Hindlimb muscle (tissue), 1 donor: ENCODE measurements at places on chromosomes 13 and 19.

- DNase-seq: no peak
Measured at GRCh38 chr19:48813123-48813913, 2.5 kb upstream of the BCAT2 start.

DNA sequence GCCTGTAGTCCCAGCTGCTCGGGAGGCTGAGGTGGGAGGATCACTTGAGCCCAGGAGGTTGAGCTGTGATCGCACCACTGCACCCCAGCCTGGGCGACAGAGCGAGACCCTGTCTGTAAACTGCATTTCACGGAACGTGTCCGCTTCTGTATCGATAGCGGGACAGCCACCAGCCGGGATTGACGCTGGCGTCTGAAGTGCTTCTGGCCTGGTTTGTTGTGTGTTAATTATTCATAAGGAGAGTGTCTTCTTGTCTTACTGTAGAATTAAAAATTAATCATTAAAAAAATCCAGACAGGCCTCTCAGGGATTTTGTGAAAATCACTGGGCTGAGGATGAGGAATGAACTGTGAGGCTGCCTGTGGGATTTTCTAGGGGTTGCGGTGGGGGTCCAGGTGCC, 16.2 kb upstream of the MISP start:
- DNase-seq: no peak

- no peak for DNase-seq
Measured at GRCh38 chr19:18975011-18975410, 34.0 kb upstream of the HOMER3 start.

DNA sequence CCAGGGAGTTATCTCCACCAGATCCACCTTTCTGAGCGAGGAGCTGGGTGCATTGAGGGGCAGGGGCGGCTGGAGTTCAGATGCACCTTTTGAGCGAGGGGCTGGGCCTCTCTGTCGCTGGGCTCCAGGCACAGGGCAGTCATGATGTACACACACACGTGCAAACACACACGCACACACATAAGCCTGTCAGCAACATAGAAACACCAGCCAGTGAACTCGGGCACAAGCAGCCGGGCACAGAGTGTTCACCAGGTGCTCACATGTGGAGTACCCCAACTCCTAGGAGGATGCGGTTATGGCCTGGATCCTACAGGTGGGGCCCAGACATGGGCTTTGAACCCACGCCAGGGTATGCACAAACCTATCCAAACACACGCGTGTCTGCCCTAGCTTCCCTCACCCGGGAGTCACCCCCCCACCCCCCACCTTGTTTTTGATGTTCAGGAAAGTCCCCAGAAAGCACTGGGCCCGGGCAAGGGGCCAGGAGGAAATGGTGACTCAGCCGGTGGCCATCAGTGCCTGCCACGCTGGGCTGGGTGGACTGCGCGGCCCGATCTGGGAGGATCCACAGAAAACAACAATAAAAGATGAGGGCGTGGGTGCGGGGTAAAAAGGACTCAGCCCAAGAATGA, 13.3 kb downstream of the ARRDC2 start:
- peak; percentile 64 for DNase-seq

DNA sequence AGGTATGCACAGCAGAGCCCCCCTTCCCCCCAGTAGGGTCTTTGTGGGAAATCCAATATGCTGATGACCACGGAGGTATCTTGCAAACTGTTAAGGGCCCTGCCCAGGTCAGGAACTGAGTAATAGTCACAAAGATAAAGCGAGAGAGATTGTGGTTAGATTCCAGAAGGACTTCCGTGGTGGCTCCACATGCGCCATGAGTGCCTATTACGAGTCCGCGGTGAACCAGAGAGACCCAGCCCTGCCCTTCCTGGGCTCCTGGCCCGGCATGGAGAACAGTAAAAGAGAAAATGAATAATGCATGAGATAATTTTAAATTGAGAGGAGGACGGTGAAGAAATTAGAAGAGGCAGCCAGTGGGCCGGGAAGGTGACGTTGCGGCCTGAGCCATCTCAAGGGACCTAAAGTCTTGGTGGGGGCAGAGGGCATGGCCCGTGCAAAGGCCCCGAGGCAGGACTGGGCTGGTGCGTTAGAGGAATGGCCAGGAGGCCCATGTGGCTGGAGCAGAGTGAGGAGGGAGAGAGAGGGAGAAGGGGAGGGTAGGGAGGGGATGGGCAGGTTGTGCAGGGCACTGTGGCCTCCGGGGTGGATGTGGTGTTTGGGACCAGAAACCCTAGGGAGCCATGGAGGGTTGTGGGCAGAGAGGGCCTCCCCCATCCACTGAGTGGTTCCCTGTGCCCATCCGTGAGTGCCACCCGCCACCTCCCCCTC, 46.6 kb upstream of the NFIC start:
- no peak for DNase-seq

GRCh38 chr19:45406226-45407090, at the start of gene POLR1G:
POLR1G (plus strand) TSS chr19:45406644; CDS start chr19:45406697, 53 bp downstream.
- DNase-seq: peak; percentile 85

- no peak for DNase-seq
Measured at GRCh38 chr19:48674216-48674809, 1.5 kb upstream of the NTN5 start.

- DNase-seq: no peak
Measured at GRCh38 chr13:70505809-70506208, 397.6 kb upstream of the KLHL1 start.

- DNase-seq: no peak
Measured at GRCh38 chr13:20420938-20421337, 104.7 kb downstream of the CRYL1 start.

DNA sequence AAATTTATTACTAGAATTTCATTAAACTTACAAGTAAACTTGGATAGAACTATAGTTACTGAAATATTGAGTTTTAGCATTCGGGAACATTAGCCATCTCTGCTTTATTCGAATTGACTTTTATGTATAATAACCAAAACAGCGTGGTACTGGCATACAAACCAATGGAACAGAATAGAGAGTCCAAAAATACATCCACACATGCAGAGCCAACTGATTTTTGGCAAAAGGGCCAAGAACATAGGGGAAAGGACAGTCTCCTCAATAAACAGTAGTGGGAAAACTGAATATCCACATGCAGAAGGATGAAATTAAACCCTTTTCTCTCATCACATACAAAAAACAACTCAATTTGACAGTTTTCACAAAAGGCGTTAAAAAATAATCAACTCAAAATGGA, 84.3 kb downstream of the EPSTI1 start:
- DNase-seq: no peak

- DNase-seq: no peak
Measured at GRCh38 chr19:31832176-31832548, 482.9 kb upstream of the TSHZ3 start.

- DNase-seq: no peak
Measured at GRCh38 chr19:48718711-48719231, 754 bp downstream of the MAMSTR start.

DNA sequence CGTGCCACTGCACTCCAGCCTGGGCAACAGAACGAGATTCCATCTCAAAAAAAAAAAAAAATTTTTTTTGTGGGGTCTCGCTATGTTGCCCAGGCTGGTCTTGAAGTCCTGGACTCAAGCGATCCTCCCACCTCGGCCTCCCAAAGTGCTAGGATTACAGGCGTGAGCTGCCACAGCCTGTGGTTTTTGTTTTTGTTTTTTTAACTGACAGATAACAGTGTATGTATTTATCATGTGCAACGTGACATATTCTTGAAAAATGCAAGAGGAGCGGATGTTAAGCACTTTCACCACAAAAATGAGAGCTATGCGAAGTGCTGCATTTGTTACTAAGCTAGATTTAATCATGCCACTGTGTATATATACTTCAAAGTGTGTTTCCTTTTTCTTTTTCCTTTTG, 49.0 kb downstream of the ARHGEF18 start:
- no peak for DNase-seq

GRCh38 chr13:38951525-38952313, 38.9 kb downstream of the STOML3 start:
- no peak for DNase-seq

DNA sequence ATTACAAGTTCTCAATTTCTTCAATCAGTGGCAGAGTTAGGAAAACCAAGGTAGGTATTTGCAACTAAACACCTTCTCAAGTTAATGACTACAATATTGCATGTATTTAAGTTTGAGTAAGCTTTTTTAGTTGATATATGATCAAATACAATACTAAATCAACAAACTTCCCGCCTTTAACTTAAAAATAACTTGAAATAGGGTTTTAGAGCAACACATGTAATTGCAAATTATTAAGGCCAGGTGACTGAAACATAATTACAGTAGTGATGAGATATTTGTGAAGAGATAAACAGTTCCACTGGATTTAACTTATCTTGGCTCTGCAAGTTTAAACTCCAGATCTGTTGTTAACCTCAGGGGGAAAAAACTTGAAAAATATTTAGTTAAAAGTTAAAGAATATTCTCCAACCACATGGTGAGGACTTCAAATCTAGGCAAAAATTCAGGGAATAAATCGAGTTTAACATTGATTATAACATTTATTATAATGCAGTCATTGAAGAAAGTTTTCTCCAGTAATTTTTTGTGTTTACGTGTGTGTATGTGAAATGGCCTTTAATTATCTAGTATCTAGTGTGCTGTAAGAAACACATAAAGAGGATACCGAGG, 3.6 kb downstream of the DACH1 start:
- no peak for DNase-seq

- no peak for DNase-seq
Measured at GRCh38 chr13:47303626-47304025, 406.8 kb upstream of the HTR2A start.

GRCh38 chr13:24921003-24921402, 157.0 kb downstream of the RNF17 start:
- no peak for DNase-seq

DNA sequence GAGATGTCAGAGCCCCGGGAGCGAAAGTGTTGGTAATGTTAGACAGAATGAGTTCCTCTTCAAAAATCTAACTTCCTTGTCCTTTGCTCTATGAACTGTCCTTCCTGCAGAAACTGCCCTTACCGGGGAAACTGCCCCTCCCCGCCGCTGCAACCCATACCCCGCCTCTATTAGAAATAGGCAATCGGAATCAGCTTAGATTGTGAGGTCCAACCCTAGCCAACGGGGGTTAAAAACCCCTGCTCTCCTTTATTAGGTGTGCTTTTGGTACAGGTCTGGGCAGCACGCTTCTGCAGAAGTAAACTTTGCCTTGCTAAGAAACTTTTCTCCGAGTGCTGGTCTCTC, 11.5 kb upstream of the CAPNS1 start:
- peak; percentile 13 for DNase-seq

DNA sequence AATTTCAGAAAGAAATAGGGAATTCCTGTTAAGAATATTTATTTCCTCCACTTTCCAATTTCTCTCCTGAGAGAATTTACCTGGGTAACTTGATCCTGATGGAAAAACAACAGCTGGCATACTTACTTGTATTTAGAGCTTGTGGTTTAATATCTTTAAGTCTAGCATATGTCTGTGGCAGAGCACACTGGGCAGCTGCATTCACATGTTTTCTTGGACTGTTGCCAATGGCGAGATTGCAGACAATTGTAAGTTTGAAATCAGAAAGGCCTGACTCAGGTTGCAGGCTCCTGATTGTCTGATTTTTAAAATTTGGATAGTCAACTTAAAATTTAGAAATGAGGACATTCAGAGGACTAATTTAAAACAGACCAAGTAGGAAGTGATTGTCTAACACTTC, 66.9 kb downstream of the NHLRC3 start:
- no peak for DNase-seq

DNA sequence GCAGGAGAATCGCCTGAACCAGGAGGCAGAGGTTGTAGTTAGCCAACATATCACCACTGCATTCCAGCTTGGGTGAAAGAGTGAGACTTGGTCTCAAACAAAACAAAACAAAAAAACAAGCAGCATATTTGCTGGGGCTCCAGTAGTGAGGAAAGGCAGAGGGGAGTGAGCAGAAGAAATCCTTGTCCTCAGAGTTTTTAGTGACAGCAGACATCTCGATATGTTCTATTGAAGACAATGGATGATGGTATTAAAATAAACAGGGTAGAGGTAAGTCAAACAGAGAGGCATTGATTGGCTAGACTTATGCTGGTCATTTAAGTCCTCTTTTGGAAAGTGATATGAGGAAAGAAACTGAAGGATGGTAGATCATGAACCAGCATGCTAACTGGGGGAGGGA, 19.0 kb downstream of the NLRP7 start:
- no peak for DNase-seq

DNA sequence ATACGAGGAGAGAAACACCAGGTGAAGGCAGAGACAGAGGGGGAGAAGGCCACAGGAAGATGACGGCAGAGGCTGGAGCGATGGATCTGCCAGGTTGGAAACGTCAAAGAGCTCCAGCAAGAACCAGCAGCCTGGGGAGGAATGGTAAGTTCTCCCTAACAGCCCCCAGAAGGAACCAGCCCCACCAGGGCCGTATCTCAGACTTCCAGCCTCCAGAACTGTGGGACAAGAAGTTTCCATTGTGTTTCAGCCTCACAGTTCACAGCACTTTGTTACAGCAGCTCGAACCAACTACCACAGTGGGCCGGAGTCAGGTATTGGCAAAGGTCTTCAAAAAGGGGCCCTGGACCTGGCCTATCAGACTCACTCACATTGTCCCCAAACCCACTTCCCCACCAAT, 89.2 kb upstream of the GPR183 start:
- no peak for DNase-seq

DNA sequence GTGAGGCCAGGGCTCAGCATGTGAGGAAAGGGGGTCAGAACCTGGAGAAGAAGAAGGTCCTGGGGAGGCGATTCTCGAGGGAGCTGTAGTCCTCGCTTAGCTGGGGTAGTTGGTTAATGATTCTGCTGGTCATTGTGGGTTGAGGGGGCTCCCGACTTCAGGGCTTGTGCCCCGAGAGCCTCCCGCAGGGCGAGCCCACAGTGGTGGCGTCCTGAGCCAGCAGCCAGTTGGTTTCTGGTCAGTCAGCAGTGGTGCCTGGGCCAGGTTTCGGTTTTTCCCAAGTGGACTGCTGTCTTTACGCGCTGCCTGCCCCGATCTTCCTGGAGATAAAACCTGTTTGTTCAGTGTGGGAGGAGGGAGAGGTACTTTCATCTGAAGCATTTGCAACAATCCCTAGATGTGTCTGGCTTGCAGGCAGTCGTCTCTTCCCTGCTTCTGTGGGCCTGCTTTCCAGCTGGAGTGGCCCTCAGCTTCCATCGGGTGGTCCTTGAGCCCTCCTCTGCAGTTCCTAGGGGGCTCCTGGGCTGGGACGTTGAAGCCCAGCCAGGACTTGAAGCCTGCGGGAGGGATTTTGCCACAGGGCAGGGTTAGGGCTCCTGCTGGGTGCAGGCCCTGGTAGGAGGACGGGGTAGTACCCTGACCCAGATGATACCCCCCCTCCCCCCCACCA, 3.2 kb downstream of the PTBP1 start:
- no peak for DNase-seq
